EH (cell line): ENCODE measurements at places on chromosomes 7 and 10.

- DNase-seq = no peak
Observed at GRCh38 chr10:107071301-107071700, 93.2 kb downstream of the SORCS1 start.

DNA sequence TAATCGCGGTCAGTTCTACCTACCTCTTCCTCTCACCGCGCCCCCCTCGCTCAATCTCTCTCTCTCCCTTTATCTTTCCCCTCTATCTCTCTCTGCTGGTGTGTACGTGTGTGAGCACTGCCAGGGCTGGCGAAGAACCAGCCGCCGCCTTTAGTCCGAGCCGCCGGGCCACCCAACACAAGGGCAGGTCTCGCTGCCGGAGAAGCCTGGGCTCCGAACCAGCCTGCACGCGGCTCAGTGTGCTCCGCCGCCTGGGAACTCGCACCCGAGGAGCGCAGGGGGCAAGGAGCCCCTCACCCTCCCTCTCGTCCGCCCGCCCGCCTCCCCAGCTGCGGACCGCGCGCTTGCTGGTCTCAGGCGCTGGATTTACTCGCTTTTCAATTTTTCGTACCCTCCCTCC, 1.7 kb downstream of the NXPH1 start:
- no peak for DNase-seq

- DNase-seq = no peak
Observed at GRCh38 chr10:3491571-3491970, 293.4 kb downstream of the KLF6 start.

- peak; percentile 4 for DNase-seq
Observed at GRCh38 chr7:50462361-50462760, 12.2 kb upstream of the FIGNL1 start.

GRCh38 chr10:16520900-16521299, 779 bp downstream of the C1QL3 start:
- DNase-seq = peak; percentile 42

- no peak for DNase-seq
Observed at GRCh38 chr10:103546401-103546800, 52.9 kb downstream of the NEURL1 start.
